ENCODE measurements at places on chromosomes 1 and 21.

DNA sequence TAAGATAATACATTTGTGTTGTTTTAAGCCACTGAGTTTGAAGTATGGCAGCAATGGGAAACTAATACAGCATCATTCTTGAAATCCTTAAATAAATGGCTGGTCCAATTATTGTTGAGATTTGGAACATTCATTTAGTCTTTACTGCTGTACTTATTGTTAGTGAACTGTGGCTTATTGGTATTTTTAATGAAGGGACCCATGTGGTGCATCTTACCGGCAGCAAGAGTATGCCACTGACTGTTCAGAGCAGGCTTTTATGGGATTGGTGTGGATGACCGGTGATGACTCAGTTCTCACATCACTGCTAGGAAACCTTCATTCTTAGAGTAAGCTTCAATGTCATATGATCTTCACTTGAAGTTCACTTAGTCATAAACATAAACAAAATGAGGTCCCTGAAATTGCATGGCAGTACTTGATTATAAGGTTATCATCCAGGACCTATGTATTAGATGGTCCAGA is 31.5 kb downstream of the PRKAA2 start:
- DNase-seq: peak; percentile 60

- peak; percentile 89 for DNase-seq
Measured at GRCh38 chr1:19010995-19011844, 54.7 kb upstream of the IFFO2 start.

DNA sequence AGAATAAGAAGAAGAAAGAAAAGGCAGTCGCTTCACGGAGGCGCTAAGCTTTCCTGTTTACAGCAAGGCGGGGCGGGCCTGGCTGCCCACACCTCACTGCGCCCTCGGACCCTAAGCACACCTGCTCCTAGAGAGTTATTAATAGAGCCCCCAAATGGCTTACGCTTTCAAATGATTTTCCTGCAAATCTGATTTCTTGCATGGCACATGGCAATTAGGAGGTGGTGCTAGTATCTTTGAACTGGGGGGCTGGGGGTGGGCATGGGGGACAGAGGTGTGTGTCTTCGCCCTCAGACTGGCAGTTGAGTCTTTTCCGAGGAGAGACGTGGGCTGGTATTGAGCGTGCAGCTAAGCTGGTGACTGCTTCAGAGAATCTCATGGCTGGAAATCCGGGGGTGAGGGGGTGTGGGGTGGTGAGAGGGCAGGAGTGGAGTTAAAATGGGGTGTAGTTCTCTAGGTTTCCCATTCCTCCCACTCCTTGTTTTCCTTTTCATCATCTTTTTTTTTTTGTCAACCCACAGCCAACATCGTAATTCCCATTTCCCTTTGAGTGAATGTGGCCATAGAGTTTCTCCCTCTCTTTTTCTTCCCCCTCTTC is 1.3 kb downstream of the S1PR1 start:
- no peak for DNase-seq

DNA sequence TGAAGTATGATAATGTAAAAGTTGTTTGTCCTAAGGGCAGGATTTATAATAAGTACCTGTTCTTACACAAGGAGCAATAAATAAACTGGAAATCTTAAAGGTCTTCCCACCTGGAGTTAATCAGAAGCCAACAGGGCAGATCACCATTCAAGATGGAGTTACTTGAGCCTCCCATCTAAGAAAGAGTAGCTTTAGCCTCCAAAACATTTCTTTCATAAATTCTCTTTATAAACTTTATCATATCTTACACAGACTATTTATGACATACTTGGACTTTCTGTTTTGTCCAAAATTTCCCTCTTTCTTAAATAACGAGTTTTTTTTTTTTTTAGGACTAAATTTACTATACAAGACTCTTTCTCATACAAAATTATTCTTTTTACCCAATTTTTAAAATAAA is 18.5 kb downstream of the OR2T1 start:
- DNase-seq: no peak

DNA sequence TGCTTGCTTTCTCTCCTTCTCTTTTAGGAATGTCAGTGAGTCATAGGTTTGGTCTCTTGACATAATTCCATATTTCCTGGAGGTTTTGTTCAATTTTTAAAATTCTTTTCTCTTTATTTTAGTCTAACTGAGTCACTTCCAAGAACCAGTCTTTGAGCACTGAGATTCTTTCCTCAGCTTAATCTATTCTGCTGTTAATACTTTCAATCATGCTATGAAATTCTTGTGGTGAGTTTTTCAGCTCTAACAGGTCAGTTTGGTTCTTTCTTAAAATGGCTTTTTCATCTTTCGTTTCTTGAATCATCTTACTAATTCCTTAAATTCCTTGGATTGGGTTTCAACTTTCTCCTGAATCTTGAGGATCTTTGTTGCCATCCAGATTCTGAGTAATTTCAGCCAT is 321.0 kb downstream of the PTBP2 start:
- DNase-seq: no peak

GRCh38 chr1:222904451-222904850 is 89.6 kb downstream of the DISP1 start:
- DNase-seq: no peak
